Non-pigmented ciliary epithelial cell (primary cell): ENCODE measurements at places on chromosomes 7 and 10.

DNA sequence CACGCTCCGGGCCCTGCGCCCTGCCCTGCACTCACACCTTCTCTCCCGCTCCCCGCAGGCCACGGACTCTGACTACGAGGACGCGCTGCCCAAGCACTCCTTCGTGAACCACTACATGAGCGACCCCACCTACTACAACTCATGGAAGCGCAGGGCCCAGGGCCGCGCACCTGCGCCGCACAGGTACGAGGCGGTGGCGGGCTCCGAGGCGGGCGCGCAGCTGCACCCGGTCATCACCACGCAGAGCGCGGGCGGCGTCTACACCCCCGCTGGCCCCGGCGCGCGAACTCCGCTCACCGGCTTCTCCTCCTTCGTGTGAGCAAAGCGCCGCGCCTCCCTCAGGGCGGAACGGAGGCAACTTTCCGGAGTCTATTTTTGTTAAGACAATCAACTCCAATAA is 417.0 kb upstream of the FOXK1 start:
- DNase-seq: no peak

GRCh38 chr10:73653701-73654100 is 2.1 kb downstream of the SYNPO2L start:
- DNase-seq: no peak

GRCh38 chr7:136937436-136937835 is 69.0 kb downstream of the CHRM2 start:
- DNase-seq: no peak

DNA sequence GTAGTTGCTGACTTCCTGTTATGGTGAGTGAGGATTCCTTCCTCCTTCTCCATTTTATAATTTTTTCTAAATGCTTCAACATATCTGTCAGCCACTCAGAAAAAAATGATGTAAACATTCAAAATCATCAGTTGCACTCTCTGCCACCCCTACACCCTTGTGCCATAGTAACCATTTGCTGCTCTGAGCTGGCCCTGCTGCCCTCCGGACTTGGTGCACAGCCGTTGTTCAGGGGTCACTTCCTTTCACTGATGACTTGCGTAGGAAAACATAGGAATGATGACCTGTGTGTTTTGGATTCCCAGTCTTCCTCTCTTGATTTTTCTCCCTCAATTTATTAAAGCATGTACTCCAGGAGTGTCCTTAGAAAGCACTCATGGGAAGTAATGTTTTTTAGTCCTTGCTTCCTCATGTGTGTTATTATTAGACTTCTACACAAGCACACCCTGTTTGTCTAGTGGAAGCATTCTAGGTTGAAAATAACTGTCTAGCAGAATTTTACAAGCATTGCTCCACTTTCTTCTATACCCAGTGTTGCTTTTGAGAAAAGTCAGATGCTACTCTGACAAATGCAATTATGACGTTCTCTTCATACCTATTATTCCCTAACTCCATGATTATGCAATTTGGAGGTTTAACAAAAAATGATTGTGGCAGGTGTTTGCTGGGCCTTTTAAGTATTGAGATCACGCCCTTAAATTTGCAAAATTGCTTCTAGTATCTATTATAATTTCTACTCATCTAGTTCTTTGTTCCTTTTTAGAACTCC is 62.6 kb upstream of the MTPN start:
- no peak for DNase-seq

- no peak for DNase-seq
Measured at GRCh38 chr7:103445228-103446048, 569 bp downstream of the SLC26A5 start.

GRCh38 chr7:22723181-22723601 is 3.8 kb upstream of the IL6 start:
- DNase-seq: no peak

DNA sequence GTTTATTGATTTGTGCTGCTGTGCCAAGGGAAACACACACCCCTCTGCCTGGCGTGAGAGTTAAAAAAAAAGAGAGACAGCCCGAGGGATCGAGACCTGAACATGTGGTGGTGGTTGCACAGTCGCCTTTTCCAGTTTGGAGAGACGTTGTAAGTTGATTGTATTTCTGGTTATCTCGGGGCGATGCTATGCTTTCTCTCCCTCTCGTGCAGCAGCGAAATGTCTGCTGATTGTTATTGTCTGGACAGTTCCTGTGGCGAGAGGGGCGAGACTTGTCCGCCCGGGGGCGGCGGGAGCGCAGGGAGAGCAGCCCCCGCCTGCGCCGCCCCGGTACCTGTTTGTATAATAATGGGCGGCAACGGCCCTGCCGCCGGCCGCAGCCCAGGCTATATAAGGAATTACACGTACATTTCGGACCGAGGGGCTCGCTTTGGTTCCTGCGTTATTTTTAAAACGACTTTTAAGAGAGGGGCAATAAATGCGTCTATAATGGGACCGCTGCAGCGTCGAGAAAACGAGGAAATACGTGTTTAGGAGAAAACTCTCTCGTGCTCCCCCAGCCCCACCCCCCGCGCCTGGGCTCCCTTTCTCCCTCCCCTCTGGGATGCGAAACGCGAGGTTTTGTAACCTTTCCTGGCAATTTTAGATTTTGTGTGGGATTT is 1.7 kb downstream of the ZEB1 start:
- no peak for DNase-seq
